ENCODE measurements at places on chromosomes 1 and 21.
A peak's percentile ranks its signal among the peaks of the same experiment; 100 is the strongest.

- DNase-seq: no peak
Observed at GRCh38 chr21:37405629-37406028, 39.1 kb downstream of the DYRK1A start.

DNA sequence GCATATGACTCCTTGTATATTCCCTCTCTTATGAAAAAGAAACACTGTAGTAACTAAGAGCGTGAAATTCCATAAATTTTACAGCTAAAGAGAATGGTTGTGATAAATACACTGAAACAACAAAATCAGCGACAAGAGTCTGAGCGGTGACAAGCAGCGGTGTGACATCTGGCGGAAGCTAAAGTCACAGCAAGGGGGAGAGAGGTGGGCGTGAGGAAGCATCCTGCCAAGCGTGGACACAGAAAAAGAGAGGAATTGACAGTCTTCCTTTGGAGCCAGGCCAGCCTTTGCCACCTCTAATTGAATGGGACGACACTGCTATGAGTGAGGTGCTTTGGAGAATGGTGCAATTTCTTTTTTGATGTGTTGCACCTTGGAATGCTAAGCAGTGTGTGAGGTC is 25.9 kb downstream of the PSMB2 start:
- DNase-seq: no peak

- no peak for DNase-seq
Observed at GRCh38 chr1:233005156-233005555, 54.7 kb downstream of the NTPCR start.

GRCh38 chr1:156103521-156103947 is 11.0 kb upstream of the LMNA start:
- DNase-seq: peak; percentile 40

- DNase-seq: no peak
Observed at GRCh38 chr1:27967884-27968466, 8.2 kb downstream of the XKR8 start.

Data from CD14-positive monocyte (primary cell).